ENCODE measurements at places on chromosomes 4 and X. TPM values are rescaled to one million over a fixed set of nuclear protein-coding genes. Genes with fewer than 3 reads are reported as not detected.

DNA sequence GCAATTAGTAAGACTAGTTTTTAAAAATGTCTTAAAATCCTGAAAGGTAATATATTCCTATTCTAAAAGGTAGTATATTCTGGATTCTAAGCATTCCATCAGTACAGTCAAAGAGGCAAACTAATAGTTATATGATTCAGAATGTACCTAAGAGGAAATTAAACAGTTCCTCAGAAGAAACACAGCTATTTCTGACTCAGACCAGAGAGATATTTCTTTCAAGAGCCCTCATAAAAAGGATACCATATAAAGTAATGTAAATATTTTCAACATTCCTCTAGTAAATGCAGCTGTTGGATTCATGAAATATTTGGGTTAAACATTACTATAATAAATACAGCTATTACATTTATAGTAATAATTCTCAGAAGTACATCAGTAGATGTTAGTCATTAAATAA lies 358.3 kb downstream of the MAGEB5 start:
- peak; percentile 48 for DNase-seq

GRCh38 chrX:110145854-110146253 lies 142.9 kb downstream of the TMEM164 start:
- peak; percentile 36 for DNase-seq

GRCh38 chr4:134634301-134634700 lies 432.7 kb upstream of the PABPC4L start:
- no peak for DNase-seq

DNA sequence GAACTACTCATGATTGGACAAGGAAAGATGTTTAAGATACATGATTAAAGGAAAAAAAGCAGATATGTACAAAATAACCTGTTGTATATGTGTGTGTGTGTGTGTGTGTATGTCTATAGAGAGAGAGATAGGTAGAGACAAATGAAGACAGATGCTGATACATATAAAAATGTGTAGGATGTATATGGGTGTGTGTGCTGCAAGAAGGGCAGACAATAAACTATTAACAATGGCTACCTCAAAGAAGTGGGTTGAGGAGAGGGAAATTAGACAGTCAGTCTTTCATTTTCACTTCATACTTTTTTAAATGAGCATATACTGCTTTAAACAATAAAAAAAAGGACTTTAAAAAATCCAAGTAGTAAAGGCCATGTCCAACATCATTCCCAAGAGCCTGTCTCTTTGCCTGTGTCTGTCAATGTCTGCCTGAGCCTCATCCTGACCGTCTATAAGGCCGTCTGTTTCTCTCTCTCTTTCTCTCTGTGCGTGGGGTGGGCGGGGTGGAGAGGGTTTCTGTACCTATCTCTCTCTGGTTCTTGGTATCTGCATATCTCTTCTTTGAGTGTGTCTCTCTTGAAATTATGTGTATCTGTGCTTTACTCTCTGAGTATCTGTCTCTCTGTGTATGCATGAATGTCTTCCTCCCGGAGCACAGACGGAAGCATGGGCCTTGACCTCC lies 62.8 kb downstream of the LRBA start:
- no peak for DNase-seq

DNA sequence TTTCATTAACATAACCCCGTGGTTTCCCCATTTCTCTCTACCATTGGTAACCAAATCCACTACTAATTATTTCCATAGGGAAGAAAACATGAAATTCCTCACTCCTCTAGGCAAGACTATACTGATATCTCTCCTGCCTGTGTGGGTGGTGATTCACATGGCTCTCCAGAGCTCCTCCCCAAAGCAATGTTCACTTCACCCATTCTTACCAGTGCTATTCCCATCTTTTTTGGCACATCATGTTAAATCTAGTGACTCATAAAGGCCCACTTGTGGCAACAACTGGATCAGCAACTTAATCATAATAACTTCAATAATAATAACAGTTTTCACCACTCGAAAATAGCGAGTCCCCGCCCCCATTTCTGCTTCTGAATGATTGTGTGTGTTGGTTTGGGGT lies 6.1 kb upstream of the HCCS start:
- DNase-seq: peak; percentile 1

Gene SUPT20HL1
- not detected for total RNA-seq

Gene SPANXN3
- not detected for total RNA-seq

Gene SEC24B
- 34.6 TPM for total RNA-seq

Gene SHOX
- total RNA-seq: not detected

Gene POF1B
- not detected for total RNA-seq

Gene NOX1
- not detected for total RNA-seq

Data from endothelial cell of umbilical vein (primary cell).